ENCODE measurements at places on chromosomes 1 and 21.

DNA sequence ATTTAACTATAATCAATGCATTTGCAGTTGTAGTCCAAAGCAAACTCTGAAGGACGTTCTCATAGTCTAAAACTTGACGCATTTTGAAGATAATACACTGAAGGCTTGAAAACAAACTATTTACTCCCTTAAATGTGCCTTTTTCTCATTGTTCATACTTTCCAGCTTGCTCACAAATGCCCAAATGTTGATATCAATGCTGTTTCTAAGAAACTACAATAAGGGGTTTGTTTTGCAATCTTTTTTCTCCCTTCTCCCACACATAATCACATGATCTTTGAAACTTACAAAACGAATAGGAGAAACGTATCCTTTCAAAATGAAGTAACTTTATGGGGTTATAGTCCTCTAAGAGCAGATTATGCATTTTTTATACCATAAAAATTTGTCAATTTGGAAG is 508.7 kb downstream of the DPYD start:
- no peak for DNase-seq

DNA sequence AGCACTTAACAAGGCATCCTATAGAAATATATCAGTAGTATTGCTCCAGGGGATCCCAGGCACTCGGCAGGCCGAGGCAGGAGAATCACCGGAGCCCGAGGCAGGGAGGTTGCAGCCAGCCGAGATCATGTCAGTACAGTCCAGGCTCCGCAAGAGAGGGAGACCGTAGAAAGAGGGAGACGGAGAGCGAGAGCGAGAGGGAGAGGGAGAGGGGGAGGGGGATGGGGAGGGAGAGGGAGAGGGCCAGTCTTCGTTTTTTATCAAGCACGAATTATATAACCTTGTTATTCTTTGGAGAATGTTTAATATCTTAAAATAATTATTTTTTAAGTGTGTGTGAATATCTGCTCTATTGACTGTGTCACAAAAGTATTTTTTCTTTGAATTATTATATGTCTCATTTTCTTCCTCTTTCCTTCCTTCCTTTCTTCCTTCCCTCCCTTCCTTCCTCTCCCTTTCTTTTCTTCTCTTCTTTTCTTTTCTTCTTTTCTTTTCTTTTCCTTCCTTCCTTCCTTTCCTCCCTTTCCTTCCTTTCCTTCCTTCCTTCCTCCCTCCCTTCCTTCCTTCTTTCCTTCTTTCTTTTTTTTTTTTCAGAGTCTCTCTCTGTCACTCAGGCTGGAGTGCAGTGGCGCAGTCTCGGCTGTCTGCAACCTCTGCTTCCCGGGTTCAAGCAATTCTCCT is 233.7 kb downstream of the SRGAP2C start:
- no peak for DNase-seq

DNA sequence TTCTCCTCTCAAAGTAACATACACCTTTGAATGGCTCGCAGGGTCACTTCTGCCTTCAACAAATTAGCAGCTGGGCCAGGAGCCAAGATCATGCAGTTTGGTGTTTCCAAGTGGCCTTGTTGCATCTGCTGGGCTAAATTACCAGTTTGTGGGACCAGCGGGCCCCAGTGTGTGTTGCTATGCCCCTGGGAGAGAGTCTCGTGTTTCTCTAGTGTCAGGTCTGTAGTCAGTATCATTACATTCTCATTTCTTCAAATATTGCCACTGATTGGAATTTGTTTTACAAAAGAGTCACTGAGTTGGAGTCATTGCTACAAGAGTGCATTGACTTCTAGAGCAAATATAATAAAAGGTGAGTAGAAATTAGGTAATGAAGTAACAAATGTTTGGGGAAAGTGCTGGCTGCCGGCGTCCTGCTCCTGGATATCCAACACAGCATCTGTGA is 35.5 kb downstream of the RHOU start:
- DNase-seq: no peak

- no peak for DNase-seq
Measured at GRCh38 chr1:183051546-183051945, 28.3 kb downstream of the LAMC1 start.

DNA sequence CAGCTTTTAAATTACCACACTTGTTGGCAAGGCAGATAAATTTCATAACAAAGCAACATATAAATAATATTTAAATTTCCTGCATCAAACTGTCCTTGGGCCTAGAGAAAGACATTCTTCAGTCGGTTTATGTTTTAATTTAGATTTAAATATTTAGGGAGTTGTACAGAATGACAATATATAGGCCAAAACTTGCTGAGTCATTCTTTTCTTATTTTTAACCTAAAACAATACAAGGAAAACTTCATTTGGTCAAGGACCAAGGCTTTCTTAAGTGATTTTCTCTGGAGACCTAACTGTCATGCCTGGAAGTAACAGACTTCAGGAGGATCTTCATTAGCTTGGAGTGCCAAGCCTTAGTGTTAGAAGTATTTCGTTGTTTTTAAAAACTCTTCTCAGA is 5.6 kb downstream of the MAP10 start:
- DNase-seq: no peak

GRCh38 chr1:237873487-237874211 is 17.1 kb downstream of the ZP4 start:
- DNase-seq: no peak

GRCh38 chr21:19995253-19995652 is 1003.0 kb upstream of the NCAM2 start:
- no peak for DNase-seq

GRCh38 chr1:160157174-160157573 is 5.8 kb downstream of the ATP1A4 start:
- no peak for DNase-seq

- DNase-seq: no peak
Measured at GRCh38 chr1:19758227-19758830, 41.4 kb downstream of the TMCO4 start.

GRCh38 chr1:187374742-187375141 is 546.0 kb downstream of the PLA2G4A start:
- no peak for DNase-seq

DNA sequence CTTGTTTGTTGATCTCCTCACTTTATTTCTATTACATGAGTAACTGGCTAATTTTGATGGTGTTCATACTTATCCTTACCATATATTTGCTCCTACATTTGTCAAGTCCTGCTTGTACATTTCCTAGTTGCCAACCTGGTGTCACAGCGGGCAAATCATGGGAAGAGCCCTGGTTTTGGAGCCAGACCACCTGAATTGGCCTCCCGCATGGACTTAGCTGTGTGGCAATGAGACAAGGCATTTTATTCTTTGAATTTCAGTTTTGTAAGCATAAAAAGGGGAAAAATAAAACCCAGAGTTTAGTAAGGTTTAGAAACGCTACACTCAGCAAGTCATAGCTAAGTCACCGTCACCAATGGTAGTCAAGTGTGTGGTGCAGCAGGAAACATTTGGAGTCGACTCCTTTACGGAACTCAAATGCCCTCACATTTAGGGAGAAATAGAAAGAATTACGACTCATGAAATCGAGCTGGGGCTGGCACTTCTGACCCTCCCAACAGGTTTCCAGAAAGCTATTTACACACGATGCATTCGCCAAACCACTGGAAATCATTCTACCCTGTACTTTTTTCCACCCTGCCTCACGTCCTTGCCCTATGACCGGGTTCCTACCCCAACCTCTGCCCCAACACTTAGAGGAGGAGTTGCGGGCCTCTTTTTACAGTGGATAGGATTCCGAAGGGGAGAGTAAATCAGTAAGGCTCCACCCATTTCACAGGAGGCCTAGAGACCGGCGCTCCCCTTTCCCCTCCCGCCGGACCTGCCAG is 492 bp upstream of the PGM1 start:
- peak; percentile 58 for DNase-seq

DNA sequence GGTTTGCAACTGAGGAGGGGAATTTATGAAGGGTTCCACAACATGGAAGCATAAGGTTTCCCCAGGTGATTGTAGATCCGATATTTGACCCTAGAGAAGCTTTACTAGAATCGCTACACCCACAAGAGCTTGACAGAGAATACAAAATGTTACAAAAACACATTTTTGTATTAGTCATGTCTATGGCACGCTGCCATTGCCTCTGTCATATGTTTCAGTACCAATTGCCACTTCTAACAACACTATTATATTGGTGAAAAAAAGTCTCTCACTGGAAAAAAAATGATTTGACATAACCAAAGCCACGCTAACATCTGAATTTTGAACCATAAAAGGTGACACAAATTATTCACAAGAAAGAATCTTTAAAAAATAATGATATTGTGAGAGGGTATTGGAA is 214.5 kb downstream of the KCNT2 start:
- DNase-seq: no peak

GRCh38 chr1:15412843-15413242 is 3.2 kb downstream of the EFHD2 start:
- DNase-seq: no peak

DNA sequence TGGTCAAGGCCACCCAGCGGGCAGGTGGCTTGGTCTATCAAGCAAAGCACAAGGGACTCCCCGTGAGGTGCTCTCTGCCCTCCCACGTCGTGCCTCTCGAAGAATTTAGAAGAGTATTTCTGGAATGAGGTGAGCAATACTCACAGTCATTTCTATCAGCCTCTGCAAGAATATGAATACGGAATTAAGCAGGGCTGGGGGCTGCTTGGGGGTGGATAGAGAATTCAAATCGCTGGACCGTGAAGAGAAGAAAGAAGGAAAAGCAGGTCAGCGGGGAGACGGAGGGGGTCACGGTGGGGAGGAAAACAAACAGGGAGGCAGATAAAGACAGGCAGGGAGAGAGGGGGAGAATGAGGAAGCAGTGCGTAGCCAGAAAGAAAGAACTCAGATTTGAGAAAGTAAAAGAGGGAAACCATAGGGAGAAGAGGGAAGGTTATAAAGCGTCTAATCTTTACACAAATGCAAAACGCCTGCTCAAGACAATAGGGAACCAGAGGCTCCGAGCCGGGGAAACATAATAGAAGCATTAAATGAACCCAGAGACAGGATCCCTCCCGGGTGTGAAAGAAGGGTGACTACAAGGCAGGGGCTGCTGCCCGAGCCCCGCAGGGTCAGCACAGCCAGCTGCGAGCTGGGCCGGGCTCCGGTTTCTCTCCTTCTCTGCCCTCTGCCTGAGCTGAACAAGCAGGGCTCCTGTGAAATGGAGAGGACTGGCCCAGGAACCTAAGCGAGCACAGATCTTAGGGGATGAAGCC is 2.1 kb upstream of the EDN2 start:
- no peak for DNase-seq

GRCh38 chr1:116737855-116738321 is 16.3 kb upstream of the CD2 start:
- DNase-seq: no peak

DNA sequence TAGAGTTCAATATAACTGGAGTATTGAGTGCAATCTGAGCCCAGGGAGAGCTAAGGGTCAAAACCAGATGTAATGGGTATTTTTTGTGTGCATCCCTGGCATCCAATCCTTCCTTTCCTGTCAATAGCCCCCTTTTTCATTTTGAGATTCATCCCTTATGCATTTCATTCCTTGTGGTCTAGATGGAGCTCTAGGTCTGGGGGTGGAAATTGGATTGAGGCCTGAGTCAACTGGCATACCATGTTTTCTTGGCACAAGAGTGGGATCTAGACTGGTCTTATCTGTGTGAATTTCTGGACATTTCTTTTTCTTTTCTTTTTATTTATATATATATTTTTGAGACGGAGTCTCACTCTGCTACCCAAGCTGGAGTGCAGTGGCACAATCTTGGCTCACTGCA is 67.3 kb upstream of the RAB3GAP2 start:
- no peak for DNase-seq

DNA sequence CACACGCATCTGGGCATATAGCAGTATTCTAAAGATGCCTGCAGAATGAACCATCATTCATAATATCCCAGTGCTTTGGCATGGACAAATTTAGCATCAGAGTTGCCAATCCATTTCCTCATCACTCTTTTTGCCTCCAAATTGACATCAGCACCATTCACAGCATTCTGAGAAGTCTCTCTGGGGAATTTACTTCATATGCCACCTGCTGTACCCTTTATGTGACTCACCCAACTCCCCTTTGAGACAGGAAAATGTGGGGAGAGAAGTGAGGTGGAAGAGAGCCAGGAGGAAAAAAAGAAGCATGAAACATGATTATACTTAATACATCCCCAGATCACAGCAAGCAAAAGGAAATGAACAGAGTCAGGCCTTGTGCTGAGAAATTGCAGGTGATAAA is 37.4 kb downstream of the RAB3B start:
- no peak for DNase-seq

DNA sequence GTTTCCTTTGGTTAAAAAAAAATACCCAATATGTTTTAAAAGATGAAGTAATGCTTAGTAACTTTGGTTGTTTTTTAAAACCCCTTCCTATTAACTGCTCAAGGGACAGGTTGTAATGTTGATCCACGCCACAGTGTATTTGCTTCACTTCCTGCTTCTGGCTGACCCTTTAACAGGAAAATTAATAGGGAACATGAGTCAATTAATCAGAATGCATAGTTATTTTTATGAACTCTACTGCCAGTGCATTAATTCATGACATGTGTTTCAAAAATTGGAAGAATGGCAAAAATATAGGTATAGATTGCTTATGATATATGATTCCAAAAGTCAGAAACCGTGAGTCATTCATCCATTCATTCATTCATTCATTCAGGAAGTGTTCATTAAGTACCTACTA is 204.8 kb downstream of the SETD4 start:
- no peak for DNase-seq

DNA sequence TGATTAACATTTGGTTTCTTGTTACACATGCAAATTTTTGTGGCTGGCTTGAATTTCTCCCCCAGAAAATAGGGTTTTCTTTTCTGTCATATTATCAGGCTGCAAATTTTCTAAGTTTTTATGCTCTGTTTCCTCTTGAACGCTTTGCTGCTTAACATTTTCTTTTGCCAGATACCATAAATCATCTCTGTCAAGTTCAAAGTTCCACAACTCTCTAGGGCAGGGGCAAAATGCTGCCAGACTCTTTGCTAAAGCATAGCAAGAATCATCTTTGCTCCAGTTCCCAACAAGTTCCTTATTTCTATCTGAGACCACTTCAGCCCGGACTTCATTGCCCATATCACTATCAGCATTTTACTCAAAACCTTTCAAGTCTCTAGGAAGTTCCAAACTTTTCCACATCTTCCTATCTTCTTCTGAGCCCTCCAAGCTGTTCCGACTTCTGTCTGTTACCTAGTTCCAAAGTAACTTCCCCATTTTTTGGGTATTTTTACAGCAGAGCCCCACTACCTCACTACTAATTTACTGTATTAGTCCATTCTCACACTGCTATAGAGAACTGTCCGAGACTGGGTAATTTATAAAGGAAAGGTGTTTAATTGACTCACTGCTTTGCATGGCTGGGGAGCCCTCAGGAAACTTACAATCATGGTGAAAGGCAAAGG is 486.9 kb upstream of the NCAM2 start:
- DNase-seq: no peak

Data from AML-193 (cell line).